ENCODE measurements at places on chromosomes 5 and 9.

GRCh38 chr9:69671311-69671878 lies 776 bp downstream of the APBA1 start:
- DNase-seq: no peak

DNA sequence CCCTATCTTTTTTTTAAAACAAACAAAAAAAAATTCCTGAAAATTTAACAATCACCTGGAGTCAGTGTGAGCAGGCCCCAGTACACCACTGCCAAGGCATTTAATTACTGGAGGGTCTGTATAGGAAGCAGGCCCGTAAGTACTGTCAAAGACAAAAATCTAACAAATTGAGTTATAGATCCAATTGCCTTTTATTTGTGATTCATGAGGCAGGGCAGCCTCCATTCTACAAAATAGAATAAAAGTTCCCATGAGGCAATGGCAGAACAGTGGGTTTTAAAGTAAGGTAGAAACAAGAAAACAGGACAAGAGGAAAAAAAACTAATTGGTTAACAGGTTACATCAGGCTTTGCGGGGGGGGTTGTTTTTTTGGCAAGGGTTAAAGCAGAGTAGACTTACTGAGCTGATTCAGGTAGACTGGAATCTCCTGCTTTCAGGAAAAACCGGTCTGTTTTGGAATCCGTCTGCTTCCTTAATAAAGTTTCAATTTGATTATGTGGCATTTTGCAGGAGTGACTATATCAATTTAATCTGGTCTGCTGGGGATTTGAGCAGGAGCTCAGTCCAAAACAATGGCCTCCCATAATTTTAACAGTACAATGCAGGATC lies 48.9 kb downstream of the AUH start:
- no peak for DNase-seq

DNA sequence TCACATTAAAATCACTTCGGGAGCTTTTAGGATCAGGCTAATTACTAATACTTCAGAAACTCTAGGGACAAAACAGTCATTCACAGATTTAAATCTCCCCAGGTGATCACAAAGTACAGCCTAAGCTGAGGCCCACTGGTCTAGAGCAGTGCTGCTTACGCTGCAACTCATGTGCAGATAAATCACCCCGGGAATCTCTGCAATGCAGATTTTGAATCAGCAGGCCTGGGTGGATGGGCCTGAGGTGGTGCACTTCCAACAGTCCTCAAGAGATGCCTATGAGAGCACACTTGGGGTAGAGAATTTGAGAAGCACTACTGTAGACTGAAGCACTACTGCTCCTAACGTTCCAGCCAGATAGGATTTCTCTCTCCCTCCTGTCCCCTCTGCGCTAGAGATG lies 28.4 kb downstream of the CSF1R start:
- no peak for DNase-seq

DNA sequence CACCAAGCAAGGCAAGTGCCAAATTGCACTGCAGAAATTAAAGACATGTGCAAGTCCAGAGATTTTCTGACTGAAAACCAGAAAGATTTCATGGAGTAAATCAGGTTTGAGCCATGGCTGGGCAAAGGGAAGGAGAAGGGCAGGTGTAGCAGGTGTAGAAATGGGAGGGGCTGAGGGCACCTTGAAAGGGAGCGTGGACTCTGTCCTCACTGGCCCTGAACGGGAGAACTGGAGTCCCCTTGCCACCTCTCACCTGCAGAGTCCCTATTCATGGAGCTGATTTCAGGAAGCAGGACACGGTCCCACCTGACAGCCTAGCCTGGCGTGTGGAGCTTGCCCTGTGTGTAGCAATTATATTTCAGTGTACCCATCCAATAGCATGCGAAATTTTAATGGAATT lies 46.3 kb downstream of the UBE2QL1 start:
- no peak for DNase-seq

DNA sequence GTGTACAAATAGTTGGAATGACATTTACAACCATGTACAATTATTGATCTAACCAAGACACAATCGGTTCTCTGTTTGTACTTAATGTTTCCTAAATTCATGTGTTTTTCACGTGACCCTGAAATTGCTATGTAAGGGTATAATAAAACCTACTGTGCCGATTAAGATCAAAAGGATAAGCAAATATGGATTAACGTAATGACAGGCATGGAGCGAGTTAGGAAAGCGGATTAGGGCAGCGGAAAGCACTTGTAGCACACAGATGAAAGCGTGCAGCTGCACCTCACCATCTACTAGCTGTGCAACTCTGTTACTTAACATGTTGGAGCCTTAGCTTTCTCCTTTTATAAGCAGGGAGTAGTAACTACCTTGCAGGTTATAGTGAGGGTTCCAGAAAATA lies 38.3 kb upstream of the ZFYVE16 start:
- no peak for DNase-seq

DNA sequence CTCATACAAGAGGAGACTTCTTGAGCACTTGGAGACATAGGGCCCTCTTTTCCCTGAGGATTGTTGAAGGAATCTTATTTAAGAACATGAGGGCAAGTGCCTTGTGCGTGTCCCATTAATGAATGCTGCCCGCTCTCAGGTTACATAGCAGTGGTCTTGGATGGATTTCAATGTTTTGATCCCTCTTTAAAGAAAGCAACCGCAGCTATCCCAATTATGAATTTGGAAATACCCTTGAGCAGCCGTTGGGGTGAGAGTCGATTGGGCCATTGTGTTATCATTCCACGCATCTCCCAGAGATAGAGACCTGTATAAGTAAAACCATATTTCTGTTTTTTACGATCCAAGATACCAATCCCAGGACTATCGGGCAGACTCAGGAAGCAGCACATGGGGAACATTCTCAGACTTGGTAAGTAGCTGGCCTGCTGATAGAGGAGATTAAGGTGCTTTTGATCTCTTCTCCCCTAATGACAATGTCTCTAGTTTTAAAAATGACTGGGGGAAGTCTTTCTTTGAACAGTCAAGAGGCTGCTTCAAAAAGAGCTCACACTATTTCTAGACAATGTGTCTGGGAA lies 145.3 kb downstream of the MACROH2A1 start:
- no peak for DNase-seq

GRCh38 chr5:54870271-54870670 lies 115.1 kb downstream of the ESM1 start:
- DNase-seq: no peak

GRCh38 chr5:175738126-175738525 lies 80.3 kb downstream of the HRH2 start:
- no peak for DNase-seq

- no peak for DNase-seq
Measured at GRCh38 chr5:90338712-90339372, 70.7 kb downstream of the CETN3 start.

GRCh38 chr9:132546148-132547051 lies 36.0 kb upstream of the BARHL1 start:
- DNase-seq: no peak

DNA sequence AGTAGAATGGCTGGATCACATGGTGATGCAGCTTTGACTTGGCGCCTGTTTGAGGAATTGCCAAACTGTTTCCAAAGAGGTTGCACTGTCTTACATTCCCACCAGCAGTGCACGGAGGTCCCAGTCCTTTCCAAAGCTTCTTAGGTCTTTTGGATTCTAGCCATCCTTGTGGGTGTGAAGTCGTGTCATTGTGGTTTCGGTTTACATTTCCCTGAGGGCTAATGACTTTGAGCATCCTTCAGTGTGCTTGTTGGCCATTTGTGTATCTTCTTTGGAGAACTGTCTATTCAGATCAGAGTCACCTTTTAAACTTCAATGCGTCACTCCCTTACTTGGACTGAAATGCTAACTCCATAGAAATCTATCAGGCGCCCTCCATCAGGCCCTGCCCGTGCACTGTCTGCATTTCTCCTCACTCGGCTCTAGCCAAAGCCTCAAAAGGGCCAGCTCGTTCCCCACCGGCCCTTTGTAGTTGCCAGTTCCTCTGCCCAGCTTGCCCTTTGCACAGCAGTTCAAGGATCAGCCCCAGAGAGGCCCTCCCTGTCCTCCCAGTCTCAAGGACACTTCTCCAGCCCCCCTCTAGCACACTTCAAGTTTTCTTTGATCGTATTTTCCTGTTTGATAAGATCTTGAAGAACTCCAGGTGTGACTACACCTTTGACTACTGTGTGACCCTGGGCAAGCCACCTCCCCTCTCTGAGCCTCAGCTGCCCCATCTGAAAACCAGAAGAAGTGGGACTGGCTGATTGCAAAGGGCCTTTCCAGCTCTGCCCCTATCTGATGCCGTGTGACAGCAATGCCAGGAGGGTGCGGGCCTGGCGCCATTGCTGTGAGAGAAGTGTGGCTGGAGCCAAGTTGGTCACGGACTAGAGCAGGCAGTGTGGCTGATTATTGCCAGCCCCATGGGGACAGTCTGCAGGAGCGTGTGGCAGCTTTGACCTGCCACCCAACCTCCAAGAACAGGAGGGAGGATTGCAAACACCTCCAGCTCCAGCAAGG lies 5.6 kb downstream of the HRH2 start:
- DNase-seq: no peak

- no peak for DNase-seq
Measured at GRCh38 chr5:134934202-134934601, 29.3 kb downstream of the PCBD2 start.

DNA sequence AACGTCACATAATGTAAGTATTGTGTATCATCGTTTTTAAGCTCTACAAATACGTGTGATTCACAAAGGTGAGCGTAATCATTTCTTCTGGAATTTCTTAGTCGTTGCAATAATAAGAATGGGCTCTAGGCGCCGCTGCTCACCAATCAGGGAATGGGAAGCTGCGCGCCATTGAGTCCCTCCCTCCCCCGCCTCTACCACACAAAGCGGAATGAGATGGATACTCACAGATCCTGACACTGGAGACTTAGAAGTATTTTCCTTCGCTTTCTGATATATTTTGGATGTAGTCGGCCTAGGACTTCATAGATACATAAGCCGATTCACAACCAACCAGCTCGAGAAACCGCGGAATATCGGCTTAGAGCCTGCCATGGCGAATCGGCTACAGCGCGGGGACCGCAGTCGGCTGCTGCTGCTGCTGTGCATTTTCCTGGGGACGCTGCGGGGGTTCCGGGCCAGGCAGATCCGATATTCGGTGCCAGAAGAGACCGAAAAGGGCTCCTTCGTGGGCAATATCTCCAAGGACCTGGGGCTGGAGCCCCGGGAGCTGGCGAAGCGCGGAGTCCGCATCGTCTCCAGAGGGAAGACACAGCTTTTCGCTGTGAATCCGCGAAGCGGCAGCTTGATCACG lies at the start of gene PCDHGA11:
TSS of gene PCDHGA11 (plus strand) at position 197 of the 634 bp plus-strand sequence. CDS start at position 374, 177 bp downstream.
- peak; percentile 50 for DNase-seq

GRCh38 chr5:5217371-5217770 lies 77.2 kb downstream of the ADAMTS16 start:
- no peak for DNase-seq

DNA sequence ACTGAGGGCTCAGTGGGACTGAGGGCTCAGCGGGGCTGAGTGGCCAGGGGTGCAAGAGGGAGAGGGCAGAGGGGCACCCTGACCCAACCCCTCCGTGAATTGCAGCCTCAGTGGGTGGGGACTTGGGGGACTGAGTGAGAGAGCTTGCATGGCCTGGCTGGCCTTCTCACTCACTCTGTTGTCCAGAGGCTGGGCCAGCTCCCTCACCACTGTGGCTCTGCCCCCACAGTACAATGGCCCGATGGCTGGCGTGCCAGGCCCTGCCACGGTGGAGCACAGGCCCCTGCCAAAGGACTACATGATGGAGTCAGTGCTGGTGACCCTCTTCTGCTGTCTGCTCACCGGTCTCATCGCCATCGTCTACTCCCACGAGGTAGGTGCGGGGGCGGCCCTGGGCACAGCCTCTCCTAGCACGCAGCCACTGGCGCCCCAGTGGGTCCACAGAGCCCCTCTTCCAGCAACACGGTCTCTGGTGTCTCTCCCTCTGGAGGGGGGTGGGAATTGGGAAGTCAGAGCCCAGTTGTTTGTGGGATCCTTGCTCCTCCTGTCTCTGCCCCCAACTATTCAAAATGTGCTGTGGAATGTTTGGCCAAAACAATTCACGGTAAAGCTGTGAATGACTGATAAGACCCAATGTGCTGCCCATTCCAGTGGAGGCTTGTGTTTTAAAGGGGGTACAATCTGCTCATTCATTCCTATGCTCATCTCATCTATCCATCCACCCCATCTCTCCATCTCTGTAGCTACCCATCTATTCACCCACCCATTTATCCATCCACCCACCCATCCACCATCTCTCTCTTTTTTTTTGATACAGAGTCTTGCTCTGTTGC lies 10.7 kb downstream of the PRRT1B start:
- no peak for DNase-seq

DNA sequence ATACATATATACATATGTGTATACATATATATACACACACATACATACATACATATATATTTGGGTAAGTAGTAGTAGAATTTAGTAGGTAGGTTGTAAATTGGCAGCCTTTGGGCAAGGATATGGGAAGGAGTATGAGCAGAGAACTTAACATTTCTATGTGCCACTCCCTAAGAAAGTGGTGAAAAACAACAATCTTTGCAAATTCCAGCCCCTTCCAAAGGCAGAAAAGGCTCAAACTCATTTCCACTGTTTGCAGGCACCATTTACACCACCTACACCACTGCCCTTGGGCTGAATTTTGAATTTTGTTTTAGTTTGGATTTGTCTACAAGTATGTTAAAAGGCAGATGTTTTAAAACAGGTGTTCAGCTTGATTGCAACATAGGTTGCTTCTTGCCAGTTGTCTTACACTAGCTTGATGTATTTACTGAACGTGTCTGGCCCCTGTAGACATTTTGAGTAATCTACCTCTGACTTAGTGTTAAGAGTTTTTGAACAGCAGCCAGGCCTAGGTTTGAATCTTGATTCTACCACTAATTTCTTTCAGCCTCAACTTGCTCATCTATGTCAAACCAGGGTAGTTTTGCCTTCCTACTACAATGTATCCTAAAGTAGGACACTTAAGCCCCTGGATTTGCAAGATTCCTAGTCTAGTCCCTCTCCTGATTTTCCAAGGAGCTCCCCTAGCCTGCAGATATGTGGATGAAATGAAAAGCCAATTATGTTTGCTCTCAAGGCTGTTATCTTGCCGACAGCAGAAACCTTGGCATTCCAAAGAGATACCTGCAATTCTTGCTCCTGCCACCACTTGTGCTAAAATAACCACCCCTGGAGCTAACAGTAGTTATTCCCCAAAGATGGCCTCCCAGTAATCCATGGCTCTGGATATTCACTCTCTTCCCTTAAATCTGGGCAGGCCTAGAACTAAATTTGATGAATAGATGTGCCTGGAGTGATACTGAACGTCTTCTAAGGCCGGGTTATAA lies 156.2 kb upstream of the SLC44A1 start:
- DNase-seq: no peak

Data from stimulated activated CD4-positive, alpha-beta T cell treated with anti-CD3 and anti-CD28 coated beads, Interleukin-12 subunit alpha, Interleukin-12 subunit beta, amount 100 ng/mL, for 24 hours (primary cell).